Vagina (tissue), 2 donors: ENCODE measurements at places on chromosomes 3 and 15.
A peak's percentile ranks its signal among the peaks of the same experiment; 100 is the strongest.

GRCh38 chr15:74958908-74959585 lies 2.5 kb upstream of the RPP25 start:
- peak overlapping the region; percentile 81 for H3K27ac ChIP-seq
- H3K4me1 ChIP-seq, result peaks cover 46% of the 10 kb centered on the region
- H3K27me3 ChIP-seq, result no peaks in the 10 kb centered on the region
- peak overlapping the region; percentile 57 for H3K4me3 ChIP-seq

- no peak overlapping the region for H3K4me3 ChIP-seq
- no peak overlapping the region for H3K27ac ChIP-seq
- H3K27me3 ChIP-seq, result no peaks in the 10 kb centered on the region
- no peak for DNase-seq
- H3K4me1 ChIP-seq, result no peaks in the 10 kb centered on the region
Measured at GRCh38 chr3:149273096-149273751, 51.6 kb upstream of the CP start.

DNA sequence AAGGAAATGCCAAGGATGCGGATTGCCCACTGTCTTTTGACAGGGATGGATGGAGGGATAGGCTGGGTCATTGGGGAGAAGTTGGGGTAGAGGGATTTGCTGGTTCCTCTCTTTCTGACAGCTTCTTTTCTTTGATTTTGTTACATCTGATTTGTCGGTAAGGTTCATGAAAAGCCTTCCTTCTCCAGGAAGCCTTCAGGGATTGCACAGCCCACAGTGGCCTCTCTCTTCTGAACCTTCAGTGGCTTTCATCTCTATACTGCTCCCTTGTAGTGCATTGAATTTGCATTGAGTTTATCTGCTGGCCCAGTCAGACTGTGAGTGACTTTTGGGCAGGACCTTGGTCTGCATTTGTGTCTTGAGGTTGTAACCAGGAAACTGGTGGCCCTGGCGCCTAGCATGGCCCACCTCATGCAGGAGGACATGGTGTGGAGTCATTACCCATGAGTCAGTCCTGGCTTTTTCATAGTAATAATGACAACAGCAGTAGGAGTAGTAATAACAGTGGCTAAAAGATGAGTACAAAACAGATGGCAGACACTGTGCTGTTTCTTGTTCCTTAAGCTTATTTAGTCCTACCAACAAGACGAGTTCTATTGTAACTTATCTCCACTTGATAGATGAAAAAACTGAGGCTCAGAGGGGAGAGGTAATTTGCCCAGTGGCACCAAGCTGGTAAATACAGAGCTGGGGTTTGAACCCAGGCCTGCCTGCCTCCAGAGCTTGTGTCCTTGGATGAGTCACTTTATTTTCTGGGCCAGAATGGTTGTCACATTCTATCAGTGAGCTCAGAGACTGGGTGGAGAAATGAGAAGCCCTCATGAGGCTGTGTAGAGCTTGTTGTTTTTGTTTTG lies 28.4 kb downstream of the SMAD6 start:
- H3K36me3 ChIP-seq, result no peaks in the 10 kb centered on the region
- peaks cover 35% of the 10 kb centered on the region for H3K4me1 ChIP-seq
- no peak overlapping the region for H3K4me3 ChIP-seq
- H3K27ac ChIP-seq, result peak overlapping the region; percentile 56
- DNase-seq, result no peak
- H3K27me3 ChIP-seq, result no peaks in the 10 kb centered on the region

DNA sequence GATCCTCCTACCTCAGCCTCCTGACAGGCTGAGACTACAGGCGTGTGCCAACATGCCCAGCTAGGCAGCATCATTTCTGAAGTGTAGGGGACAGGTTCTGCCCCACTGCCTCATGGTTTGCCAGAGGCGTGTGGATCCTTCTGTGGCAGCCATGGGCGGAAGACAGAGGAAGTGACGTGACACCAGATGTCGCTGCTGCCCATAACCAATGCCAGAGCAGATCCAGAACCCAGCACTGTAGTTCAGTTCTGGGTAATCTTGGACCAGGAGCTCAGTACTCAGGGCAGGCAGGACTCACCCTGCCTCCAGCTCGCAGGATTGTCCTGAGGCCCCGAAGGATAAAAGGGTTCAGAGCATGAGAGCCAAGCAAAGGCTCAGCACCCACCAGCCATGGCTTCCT lies 8.2 kb downstream of the RBPMS2 start:
- no peak overlapping the region for H3K27ac ChIP-seq
- no peak for DNase-seq
- H3K27me3 ChIP-seq, result no peaks in the 10 kb centered on the region
- no peaks in the 10 kb centered on the region for H3K36me3 ChIP-seq

- no peaks in the 10 kb centered on the region for H3K36me3 ChIP-seq
- H3K27me3 ChIP-seq, result no peaks in the 10 kb centered on the region
- DNase-seq, result peak; percentile 84
Measured at GRCh38 chr3:42655980-42656679, 2.6 kb downstream of the ZBTB47 start.

- no peak overlapping the region for H3K4me3 ChIP-seq
- peaks cover 22% of the 10 kb centered on the region for H3K36me3 ChIP-seq
- peaks cover 10% of the 10 kb centered on the region for H3K4me1 ChIP-seq
- no peak overlapping the region for H3K27ac ChIP-seq
- no peaks in the 10 kb centered on the region for H3K27me3 ChIP-seq
Measured at GRCh38 chr15:89174476-89174875, 46.9 kb downstream of the RLBP1 start.

- H3K36me3 ChIP-seq, result no peaks in the 10 kb centered on the region
- peaks cover 26% of the 10 kb centered on the region for H3K4me1 ChIP-seq
- H3K27ac ChIP-seq, result no peak overlapping the region
- no peaks in the 10 kb centered on the region for H3K27me3 ChIP-seq
- H3K4me3 ChIP-seq, result no peak overlapping the region
Measured at GRCh38 chr3:190585805-190586630, 72.1 kb downstream of the IL1RAP start.

- no peak for DNase-seq
- H3K27me3 ChIP-seq, result no peaks in the 10 kb centered on the region
- no peaks in the 10 kb centered on the region for H3K36me3 ChIP-seq
- H3K4me1 ChIP-seq, result peaks cover 12% of the 10 kb centered on the region
- no peak within 1 kb of the TSS for H3K27ac ChIP-seq
- H3K4me3 ChIP-seq, result peak within 1 kb of the TSS; percentile 38
Measured at GRCh38 chr3:111998636-111999483, at the start of gene TAGLN3. TAGLN3 (plus strand) TSS chr3:111998922; CDS start chr3:111999423, 501 bp downstream.
